ENCODE measurements at places on chromosomes 2 and 18. TPM values are rescaled to one million over a fixed set of nuclear protein-coding genes. Genes with fewer than 3 reads are reported as not detected.

DNA sequence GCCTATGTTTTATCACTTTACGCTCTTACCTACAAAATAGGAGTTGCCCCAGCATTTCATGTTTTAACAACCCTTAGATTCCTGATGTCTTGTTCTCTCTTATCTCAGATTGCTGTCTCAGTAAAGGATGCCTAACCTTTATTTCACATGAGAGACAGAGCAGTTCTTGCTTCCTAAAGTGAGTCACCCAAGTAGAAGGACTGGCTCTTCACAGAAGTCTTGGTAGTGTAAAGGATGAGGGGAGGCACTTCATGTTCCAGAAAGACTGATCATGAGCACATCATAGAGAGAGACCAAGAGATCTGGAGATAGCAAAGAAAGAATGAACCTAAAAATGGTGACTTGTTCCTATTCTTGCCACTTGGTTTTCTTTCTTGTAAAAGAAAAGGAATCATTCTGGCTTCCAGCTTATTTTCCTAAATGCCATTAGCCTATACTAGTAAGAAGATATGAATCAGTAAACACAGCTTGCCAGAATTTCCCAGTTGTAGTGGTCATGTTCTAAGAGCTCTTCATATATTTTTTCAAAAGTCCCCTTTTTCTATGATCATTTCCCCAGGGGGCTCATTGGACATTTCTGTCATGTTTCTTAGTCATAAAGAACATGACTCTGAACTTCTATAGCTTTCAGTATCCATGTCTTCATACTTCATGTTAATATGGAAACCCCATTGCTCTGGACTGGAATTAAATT, 54.9 kb downstream of the MAPRE2 start:
- no peak for DNase-seq

GRCh38 chr18:35061336-35061735, 20.1 kb downstream of the MAPRE2 start:
- DNase-seq = no peak

DNA sequence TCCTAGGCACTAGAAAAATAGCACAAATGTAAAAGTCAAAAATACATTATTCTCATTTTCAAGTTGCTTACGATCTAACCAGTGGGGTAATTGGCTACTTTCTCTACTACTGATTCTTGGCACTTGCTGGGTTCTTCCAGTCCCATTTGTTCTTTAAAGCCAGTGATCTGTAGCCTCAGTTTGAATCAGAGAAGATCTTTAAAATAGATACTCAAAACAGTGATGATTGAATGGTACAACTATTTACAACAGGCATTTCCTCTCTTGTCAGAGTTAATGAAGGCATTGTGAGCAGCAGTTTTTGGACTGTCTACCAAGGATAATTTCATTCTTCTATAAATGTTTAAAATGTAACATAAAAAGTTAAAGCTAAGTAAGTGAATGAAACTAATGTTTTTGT, 128.3 kb upstream of the FSIP2 start:
- no peak for DNase-seq

ATOH8 gene
- total RNA-seq = 25.8 TPM

DUSP19 gene
- total RNA-seq = 10.8 TPM

CGREF1 gene
- total RNA-seq = 1.4 TPM

CNGA3 gene
- total RNA-seq = not detected

LYPD6 gene
- total RNA-seq = 0.13 TPM

- no peak for DNase-seq
Measured at GRCh38 chr18:32183503-32183902, 6.3 kb upstream of the MEP1B start.

DNA sequence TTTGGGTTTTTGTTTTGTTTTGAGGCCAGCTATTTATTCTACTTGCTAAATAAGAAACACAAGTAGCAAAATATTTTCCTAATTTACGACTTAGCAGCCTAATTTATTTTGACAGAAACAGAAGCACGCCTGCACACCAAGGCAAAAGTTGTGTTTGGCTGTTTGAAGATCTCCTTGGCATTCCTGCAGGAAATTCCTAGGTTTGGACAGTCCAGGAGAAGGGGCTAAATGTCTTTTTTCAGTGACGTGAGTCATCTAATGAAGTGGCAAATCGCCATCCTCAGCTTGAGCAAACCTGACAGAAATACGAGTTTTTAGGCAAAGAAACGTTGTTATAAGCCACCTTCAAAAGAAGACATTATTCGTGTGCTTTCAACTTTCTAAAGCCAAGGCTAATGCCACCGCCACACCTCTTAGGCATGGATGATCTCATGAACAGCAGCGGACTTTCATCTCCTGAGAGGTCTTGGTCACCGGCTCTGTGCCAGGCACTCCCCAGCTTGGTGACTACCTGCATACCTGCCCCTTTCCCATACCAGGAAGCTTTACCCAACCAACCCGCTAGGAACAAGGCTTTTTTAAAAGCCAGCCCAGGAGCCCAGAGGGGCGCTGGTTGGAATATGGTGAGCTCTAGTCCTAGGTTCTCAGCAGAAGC, 30.9 kb downstream of the STK39 start:
- DNase-seq = no peak

OTX1 gene
- not detected for total RNA-seq
